ENCODE measurements at places on chromosomes 7 and 10.

- DNase-seq: no peak
Observed at GRCh38 chr7:51280156-51280555, 36.5 kb downstream of the COBL start.

DNA sequence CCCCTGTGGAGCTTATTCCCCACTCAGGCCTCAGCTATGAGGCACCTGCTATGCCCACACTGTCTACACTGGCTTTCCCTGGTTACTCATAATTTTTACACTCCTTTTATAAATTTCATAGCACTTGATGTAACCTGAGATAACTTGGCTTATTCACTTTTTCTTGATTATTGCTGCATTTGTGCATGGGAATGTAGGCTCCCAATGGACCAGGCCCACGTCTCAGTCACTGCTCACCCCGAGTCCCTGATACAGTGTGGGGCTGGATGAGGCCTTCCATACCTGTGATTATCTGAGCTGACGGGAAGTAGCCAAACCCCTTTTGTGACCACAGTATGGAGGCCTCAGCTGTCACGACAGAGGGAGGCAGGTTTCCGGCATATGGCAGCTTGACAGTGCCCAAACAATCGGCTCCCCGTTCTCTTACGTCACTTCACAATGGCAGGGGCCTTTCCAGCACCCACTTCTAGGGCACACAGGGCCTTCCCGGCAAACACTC, 645.3 kb downstream of the ACTR3B start:
- DNase-seq: no peak

DNA sequence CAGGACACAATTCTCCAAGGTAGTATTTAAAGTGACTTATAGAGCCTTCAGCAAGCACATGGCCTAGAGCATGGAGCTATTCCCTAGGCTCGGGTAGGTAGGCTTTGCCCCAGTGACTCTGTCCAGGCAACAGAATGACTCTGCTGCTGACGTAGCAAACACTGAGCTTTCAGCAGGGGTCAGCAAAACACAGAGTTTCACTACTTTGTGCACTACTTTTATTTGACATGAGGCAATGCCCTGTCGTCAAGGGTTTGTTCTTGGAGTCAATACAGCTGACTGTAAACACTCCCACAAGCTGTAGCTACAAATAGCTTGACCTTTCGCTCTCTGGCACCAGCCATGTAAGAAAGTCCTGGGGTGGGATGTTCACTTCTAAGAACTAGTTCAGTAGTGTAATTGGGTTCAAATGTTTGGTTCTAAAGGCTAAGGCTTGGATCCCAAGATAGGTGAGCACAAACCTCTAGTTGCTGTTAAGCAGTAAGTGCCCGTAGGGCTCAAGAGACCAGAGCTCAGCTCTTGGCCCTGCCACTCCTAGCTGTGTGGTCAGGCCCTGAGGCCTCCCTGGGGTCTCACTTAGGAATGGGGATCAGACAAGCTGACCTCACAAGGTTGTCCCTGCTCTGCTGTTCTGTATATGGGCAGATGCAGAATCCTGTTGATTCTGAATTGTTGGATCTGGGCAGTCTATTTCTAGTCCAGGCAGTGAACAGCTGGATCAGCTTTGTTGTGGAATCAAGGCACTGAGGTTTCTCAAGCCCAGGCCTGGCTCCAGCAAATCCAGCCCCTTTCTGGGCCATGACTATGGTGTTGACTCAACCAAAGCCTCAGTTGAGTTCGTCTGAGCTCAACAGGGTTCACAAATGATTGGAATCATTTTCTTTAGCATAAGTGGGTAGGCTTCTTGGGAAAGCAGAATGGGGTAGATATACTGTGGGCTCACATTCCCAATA, 10.7 kb downstream of the NODAL start:
- DNase-seq: no peak

DNA sequence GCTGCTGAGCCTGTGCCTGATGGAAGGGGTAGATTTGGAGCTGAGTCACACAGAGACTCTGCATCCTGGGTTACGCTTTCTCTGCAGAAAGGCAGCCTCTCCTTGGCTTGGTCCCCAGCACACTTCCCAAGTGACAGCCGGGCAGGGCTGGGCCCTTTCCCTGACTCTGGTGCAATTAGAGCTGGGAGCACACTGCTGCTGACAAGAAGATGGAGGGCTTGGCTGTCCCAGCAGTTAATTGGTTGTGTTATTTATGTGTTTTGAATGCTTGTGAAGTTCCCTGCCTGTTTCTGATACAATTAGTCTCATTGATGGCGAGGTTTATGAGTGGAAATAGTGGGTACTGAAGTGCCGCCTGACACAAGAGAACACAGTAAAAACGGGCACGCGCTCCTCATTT, 123.6 kb downstream of the TCERG1L start:
- DNase-seq: no peak

DNA sequence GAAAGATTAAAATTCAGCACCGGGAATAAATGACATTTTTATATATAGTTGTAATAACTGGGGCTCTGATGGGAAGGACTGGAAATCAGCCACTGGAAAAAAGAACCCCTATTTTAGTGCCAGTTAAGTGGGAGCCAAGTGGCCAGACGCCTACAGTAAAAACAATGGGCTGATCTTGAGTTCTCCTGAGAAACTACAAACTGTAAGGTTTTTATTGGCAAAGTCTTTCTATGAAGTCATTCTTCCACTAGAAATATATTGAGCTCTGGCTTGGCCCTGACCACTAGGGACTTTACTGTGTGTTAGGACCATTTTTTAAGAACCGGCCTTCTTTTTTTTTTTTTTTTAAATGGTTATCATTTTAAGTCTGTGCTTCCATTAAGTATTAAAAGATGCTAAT, 79.6 kb downstream of the ZNF22 start:
- no peak for DNase-seq

DNA sequence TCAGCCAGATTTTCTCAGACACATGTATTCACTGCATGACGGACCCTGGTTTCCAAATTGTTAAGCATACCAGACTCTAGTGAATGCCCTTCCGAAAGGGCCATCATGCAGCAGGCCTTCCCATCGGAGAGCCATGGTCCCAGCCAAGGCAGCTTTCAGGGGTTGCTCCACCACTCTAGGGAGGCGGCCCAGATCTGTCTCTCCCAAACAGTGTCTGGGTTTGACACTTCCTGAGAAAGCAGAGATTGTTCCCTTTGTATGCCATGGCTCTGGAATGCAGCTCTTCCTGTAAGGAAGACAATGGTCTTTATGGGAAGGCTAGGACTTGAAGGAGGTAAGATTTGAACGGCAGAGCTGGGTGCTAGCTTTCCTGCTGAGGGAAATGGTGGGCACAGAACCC, 178.8 kb upstream of the BMPER start:
- no peak for DNase-seq

- DNase-seq: no peak
Observed at GRCh38 chr7:98934267-98934666, 55.9 kb downstream of the TRRAP start.

- peak; percentile 1 for DNase-seq
Observed at GRCh38 chr10:101444058-101444898, 90.3 kb downstream of the BTRC start.

DNA sequence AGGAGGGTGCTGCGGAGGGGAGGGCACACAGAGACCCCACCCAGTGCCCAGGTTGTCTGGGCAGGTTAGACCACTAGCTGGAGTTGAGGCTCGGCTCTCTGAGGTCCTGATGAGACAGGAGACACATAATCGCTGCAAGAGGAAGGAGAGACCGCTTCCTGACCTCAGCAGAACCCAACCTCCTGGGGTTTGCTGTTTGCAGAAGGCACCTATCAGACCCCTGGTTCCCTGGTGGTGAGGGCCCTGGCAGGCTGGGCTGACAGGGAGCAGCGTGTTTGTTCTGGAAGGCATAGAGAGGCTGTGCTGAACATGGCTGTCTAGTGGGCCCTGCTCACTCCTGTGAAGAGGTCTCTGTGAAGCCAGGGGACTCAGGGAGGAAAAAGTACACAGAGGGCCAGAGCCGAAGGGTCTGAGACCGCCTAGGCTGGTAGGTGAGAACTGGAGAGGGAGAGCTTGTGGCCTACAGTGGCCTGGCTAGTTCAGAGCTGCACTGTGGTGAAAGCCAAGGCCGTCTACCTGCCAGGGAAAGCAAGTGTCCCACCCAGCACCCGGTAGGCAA, 39.4 kb upstream of the NPFFR1 start:
- no peak for DNase-seq

- DNase-seq: peak; percentile 9
Observed at GRCh38 chr10:29840516-29841276, 205.9 kb upstream of the SVIL start.

DNA sequence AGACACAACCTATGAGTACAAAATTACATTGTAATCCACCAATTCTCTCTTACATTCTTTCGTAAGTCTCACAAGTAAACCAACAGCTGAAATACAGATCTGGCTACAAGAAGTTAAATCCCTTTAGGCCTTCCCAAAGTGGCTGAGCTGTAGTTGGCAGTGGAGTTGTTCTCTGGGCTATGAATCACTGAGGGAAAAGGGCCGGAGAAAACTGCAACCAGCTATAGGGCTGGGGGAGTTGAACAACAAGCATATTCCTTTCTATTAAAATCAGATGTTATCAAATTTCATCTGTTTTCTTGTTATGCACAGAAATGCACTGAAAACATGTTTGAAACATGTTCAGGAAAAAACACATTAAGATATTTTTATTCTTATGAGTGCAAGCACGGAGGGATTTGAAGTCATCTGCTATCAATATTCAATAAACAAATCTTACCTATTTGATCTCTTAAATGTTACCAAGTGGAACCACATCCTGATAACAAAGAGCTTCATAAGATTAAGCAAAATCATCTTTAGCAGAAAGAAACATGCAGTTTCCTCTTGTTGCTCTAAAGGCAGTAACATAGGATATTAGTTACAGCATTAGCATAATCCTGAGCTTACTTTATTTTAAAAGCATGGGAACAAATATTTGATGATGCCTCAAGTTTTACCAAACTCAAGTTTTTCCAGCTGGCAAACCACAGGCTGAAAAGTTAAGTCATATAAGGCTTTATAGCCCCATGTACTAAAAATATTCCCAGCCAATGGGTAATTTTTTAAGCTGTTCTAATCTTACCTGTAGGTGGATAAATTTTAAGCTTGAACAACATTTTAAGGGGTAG, 212.7 kb downstream of the TAX1BP1 start:
- DNase-seq: no peak

DNA sequence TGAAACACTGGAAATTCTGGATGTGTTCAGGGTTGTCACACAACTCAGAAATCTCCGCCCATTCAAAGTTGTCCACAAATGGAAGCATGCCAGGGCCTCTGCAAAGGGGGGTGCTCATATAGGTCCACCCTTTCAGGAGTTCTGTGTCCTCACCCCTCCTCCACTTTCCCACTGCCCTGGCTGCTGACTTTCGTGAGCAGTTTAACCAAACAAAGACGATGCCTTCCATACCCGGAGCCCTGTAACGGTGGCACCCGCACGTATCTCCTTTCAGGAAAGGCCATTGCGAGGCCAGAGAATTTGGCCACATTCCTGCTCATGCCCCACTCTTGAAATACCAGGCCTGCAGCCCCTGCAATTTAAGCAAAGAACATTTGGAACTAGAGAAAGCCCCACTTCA, 1.4 kb downstream of the CPXM2 start:
- no peak for DNase-seq

- DNase-seq: no peak
Observed at GRCh38 chr10:80443531-80443974, 10.6 kb upstream of the TSPAN14 start.

- DNase-seq: no peak
Observed at GRCh38 chr10:86443069-86443468, 76.5 kb upstream of the GRID1 start.

DNA sequence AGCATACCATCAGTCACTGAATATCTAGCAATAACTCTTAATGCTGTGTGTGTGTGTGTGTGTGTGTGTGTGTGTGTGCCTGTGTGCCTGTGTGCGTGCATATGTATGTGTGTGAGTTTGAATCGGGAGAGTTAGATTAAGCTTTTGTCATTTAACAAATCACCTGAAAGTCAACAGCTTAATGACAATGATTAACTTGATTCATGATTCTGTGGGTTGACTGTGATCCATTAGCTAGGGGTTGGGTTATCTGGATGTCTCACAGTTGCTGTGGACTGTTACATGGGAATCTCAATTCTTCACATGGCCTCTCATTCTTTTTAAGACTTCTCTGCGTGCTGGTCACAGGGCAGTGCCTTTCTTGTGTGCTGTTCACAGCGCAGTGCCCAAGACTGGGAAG, 639.0 kb upstream of the SORCS1 start:
- no peak for DNase-seq

DNA sequence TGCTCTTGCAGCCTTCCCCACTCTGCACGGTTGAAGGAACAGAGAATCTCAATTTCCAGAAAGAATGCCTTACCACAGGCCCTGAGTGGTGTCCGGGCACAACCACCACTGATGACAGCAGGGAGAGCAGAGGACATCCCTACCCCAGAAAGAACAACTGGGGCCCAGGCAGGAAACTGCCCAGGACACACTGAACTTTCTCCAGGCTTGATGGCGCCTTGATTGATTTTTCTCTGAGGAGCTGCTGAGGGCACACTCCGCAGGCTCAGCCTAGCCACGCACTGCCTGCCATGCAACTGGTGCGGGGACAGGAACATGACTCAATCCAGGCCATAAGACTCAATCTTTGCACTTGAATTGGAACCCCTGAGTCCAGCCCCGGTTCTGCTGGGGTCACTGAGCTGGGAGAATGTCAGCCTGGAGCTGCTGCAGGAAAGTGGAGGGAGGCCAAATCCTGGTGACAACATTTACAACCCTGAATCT, 5.9 kb downstream of the AKR1B1 start:
- no peak for DNase-seq

DNA sequence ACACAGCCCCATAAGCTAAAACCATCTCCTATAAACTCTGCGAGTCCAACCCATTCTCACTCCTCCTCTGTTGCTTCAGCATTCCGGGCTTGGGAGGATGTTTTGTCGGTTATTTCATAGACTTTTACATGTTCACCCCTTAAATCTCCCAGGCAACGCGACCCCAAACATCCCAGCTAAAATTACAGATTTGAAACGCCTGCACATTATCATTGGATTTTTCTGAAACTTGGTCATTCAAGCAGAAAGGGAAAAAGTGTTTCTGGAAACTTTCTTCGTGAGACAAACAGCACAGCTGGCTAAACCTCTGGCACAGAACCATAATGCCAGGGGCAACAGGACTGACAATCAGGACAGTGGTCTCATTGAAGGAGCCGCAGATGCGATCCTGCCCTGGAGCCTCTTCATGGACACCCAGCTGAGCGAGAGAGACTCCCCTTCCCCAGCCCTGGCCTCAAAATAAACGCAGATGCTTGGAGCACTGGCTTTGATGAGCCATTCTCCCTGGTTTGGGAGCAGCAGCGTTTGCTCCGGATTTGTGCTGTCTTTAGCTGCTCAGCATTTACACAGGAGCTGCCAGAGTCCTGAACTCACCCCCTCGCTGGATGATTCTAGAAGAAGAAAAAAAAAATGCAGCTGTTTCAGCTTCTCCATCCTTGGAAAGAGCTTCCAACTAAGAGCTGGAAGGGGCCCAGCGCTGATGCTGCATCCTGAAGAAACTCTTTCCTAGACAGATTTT, 30.1 kb downstream of the AFAP1L2 start:
- DNase-seq: no peak

DNA sequence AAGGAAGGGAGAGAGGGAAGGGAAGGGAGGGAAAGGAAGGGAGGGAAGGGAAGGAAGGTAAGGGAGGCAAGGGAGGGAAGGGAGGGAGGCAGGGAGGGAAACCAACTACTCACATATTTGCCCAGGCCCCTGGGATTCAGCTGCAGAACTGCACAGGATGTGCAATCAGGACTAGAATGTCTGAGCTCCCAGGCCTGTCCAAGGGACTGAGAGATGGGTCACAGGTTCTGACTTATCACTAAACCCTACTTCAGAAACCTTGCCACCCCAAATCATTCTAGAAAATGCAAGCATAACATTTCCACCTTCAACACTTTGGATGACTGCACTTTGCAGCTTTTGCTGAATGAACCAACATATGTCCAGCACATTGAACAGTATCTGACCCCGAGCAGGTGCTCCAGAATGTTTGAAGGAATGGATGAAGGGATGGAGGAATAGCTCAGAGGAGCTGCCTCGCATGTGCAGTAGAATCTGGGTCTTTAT, 245.3 kb downstream of the KCNMA1 start:
- no peak for DNase-seq

All from DMS79 (cell line).